Breast epithelium (tissue), 4 donors: ENCODE measurements at places on chromosomes 2 and 18. TPM values are rescaled to one million over a fixed set of nuclear protein-coding genes. Genes with fewer than 3 reads are reported as not detected.
A peak's percentile ranks its signal among the peaks of the same experiment; 100 is the strongest.

- DNase-seq, result no peak
These were observed 47.7 kb downstream of the CMPK2 start for GRCh38 chr2:6818012-6818411.

DNA sequence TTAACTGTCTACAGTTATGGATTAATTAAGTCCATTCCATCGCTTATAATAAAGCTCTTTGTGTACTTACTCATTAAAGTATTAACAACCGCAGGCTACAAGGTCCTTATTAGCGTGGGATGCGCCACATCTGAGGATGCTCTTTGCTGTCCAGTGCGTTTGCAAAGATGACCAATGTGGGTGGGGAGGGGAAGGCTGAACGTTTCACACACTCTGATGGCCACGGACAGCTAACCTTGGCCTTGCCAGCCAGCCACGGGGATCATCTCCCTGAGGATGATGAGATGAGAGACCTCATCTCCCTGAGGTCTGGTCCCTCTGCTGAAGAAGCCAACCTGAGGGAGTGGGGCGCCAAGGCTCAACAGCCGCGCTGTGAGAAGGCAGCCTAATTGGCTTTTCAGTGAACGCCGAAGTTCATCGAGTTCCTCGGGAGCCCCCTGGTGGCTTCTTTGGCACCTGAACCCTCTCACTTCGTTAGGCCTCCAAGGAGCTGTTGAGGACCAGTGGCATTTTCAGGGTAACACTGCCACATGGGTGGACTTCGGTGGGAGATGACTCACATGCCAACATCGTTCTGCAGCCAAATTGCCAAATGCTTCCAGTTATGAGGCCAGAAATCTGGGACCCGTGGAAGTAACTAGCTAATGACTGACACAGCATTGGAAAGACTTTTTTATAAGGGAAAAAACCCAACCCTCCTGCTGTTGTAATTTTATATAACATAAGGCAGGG, 69.3 kb upstream of the SEC11C start:
- peak; percentile 84 for DNase-seq

GRCh38 chr2:200168641-200169555, 137.6 kb upstream of the SPATS2L start:
- DNase-seq, result no peak

Gene SERPINE2
- 11.9 TPM for total RNA-seq

- no peak for DNase-seq
These were observed 82.8 kb upstream of the RPL31 start for GRCh38 chr2:100919316-100919715.

- DNase-seq, result no peak
These were observed 10.9 kb downstream of the PTGR3 start for GRCh38 chr18:75198036-75198435.

DNA sequence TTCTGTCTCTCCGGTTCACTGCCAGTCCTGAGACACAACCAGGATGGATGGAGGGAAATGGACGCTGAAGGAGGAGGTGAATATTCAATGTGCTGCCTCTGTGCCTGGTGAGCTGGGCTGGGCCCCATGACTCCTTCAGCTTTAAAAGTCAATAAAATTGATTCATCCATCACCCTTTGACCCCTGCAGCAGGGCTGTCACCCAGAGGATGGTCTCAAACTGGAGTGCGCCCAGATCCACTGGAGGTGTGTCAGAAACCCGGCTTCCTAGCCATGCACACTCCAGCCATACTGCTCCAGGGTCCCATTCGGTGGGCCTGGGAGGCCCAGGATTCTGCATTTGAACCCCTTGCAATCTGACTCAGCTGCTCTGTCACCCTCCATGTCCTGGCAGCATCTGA, 94.1 kb upstream of the BOD1L2 start:
- no peak for DNase-seq

Gene TUBA4B
- total RNA-seq, result not detected

GRCh38 chr2:142041105-142041504, 89.7 kb downstream of the LRP1B start:
- no peak for DNase-seq

- no peak for DNase-seq
These were observed 250.1 kb downstream of the NDUFA10 start for GRCh38 chr2:239774933-239775622.

Gene ABCB11
- under 0.01 TPM for total RNA-seq

Gene DLGAP1
- 0.96 TPM for total RNA-seq

DNA sequence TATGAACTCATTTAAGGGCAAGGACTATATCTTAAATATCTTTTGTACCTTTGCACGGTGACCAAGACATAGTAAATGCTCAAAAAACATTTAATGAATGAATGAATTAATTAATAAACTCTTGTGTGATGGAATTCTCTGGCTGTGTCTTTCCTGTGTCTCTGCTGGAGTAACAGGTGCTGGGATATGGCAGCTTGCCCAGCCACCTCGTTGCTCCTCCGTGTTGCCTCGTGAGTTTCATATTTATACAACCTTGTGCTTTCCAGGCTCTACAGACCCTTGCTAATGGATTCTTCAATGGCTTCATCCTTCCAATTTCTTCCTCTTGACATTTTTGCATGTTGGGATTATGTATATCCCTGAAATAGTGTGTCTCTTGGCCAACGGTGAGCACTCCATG, 30.4 kb downstream of the CTAGE1 start:
- no peak for DNase-seq

Gene TTN
- total RNA-seq, result 3.5 TPM

DNA sequence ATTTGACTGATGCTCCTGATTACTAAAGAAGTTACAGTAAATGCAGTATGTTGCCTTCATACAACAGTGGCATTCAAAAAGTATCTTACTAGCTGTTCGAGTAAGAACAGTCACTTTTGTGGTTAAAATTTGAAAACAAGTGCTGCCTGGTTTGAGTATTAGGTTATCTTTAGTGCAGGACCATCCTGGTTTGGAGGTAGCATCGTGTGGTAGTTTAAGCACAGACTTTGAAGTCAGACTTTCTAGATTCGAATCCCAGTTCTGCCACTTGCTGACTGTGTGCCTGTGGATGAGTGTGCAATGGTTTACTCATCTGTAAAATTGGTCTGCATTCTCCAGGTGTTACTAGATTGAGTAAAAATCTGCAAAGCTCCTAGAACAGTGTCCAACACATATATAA, 96.8 kb downstream of the SGPP2 start:
- no peak for DNase-seq

GRCh38 chr2:237472909-237473877, 13.9 kb upstream of the MLPH start:
- DNase-seq, result no peak

DNA sequence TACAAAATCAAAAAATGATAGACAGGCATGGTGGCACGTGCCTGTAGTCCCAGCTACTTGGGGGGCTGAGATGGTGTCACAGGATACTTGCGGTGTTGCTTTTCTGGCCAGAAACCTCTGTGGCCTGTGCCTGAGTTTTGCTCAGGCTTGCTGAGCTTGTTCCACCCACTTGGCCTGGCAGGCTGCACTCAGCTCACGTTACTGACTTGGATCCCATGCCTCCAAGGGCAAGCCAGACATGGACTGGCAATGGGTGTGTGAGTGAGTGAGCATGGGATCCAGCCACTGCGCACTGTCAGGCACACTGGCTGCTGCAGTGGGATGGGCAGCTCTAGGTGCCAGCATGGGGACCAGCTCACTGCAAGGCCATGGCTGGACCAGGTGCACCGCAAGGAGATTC, 67.9 kb downstream of the NCAPH start:
- no peak for DNase-seq

DNA sequence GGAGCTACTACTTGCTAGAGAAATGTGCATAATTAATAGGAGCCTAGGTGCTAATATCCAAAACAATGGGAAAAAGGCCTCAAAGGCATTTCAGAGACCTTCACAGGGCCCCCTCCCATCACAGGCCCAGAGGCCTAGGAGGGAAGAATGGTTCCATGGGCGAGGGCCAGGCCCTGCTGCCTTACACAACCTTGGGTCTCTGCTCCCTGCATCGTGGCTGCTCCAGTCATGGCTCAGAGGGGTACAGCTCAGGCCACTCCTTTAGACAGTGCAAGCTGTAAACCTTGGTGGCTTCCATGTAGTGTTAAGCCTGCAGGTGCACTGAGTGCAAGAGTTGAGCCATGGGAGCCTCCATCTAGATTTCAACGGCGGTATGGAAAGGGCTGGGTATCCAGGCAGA, 429.2 kb downstream of the FIGN start:
- DNase-seq, result no peak

Gene COL3A1
- total RNA-seq, result 303 TPM

Gene GKN1
- not detected for total RNA-seq

Gene SLC23A3
- total RNA-seq, result 3.4 TPM

GRCh38 chr18:12911025-12911928, 27.2 kb upstream of the PTPN2 start:
- DNase-seq, result no peak

Gene IL1RN
- total RNA-seq, result 1.6 TPM

- no peak for DNase-seq
These were observed 137.0 kb downstream of the DNAH6 start for GRCh38 chr2:84653302-84653701.

DNA sequence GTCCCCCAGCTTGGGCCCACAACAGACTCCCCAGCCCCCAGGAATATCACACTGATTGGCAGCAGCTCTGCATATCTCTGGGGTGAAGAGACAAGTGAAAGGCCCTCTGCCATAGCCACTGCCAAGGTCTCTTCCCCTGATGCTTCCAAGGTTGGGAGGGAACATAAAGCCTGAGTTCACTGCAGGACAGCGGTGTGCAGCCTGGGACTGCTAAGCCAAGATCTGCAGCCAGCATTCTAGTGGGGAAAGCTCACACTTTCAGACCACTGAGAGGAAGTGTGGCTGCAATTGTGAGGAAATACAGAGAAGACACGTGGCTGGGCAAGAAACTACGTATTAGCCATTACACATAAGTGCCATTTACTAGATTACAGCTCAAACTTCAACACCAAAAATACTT, 100.7 kb downstream of the MAIP1 start:
- no peak for DNase-seq

- DNase-seq, result no peak
These were observed 14.1 kb downstream of the MC4R start for GRCh38 chr18:60358516-60358915.

DNA sequence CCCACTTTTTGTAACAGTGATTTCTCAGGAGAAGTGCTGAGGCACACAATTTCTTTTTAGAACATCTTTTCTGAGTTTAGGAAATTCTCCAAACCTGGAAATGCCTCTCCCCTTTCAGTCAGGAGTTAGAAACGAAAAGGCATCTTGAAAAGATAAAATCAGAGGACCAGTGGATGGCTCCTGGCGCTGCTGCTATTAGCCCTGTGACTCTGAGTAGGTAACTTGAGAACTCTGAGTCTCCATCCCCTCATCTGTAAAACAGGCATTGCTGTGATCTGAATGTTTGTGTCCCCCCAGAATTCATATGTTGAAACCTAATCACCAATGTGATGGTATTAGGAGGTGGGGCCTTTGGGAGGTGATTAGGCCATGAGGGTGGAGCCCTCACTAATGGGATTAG, 50.2 kb downstream of the EHD3 start:
- no peak for DNase-seq

DNA sequence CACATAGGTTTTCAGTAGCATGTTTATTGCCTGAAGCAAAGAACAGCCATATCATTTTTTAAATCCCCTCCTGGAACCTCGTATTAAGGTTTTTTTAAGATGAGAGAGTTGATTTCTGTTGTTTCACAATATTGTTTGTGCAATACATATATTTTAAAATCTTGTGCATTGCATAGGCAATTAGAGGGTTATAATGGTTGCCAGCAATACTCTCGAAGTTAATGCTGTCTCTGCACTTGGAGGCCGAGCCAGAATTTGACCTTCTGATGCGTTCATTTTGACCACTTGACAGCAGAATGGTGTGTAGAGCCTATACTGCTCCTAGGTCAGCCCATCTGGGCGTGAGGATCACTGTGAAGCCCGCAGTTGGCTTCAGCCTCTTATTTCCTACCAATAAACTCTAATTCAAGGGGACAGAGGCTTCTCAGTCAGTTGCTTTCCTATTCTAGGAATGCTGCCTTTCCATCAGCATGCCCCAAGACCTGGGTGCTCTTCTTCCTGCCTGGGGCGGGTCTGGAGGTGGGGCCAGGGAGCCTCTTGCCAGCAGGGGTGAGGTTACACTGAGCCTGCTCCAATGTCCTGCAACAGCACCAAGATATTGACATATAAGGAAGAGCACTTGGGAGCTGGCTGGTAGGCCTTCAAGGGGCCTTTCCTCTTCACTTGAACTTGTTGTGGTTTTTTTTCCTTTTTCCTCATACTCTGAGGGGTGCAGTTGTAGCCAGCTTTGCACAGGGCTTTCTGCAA, 91.4 kb upstream of the BCL2L11 start:
- no peak for DNase-seq

Gene GKN2
- not detected for total RNA-seq

GRCh38 chr2:69701100-69701945, 40.6 kb upstream of the ANXA4 start:
- DNase-seq, result no peak

Gene VSNL1
- 2.6 TPM for total RNA-seq

- no peak for DNase-seq
These were observed 231.3 kb downstream of the BCL2 start for GRCh38 chr18:63088262-63088661.

- no peak for DNase-seq
These were observed 98.7 kb downstream of the MYO1B start for GRCh38 chr2:191343796-191344338.

Gene AQP12A
- not detected for total RNA-seq

DNA sequence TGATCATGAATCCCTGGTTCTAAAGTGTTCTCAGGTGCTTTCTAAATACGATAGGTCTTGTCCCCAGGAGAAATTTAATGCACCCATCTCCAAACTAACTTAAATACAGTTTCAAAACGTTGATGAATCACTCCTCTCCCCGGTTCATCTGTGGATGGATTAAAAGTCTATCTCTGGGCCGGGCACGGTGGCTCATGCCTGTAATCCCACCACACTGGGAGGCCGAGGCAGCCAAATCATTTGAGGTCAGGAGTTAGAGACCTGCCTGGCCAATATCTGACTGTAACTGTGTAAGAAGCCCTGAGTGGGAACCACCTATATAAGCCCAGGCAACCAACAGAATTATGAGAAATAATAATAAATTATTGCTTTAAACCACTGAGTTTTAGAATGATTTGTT, 78.7 kb downstream of the LONRF2 start:
- no peak for DNase-seq

- no peak for DNase-seq
These were observed 1.8 kb upstream of the SP9 start for GRCh38 chr2:174333017-174333371.

Gene SATB2
- 8.2 TPM for total RNA-seq

Gene CPLX4
- total RNA-seq, result not detected
